ENCODE measurements at places on chromosomes 12 and 14. TPM values are rescaled to one million over a fixed set of nuclear protein-coding genes. Genes with fewer than 3 reads are reported as not detected.
A peak's percentile ranks its signal among the peaks of the same experiment; 100 is the strongest.

INHBE gene
- 181 TPM for total RNA-seq

TMEM229B gene
- total RNA-seq: 2.0 TPM

DNA sequence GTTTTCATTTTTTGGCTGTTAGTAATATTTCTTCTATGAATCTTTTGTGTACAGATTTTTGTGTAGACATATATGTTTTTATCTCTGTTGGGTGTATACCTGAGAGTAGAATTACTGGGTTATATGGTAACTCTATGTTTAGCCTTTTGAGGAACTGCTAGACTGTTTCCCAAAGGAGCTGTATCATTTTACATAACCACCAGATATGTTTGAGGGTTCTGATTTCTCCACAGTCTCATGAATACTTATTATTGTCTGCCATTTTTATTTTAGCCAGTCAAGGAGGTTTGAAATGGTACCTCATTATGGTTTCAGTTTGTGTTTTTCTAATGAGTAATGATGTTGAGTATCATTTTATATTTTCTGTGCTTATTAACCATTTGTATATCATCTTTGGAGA is 1.9 kb downstream of the PCNX4 start:
- no peak for DNase-seq
- no peak overlapping the region for H3K27ac ChIP-seq
- peaks cover 15% of the 10 kb centered on the region for H3K4me1 ChIP-seq
- H3K4me3 ChIP-seq: no peak overlapping the region
- peaks cover 2% of the 10 kb centered on the region for H3K36me3 ChIP-seq

DNA sequence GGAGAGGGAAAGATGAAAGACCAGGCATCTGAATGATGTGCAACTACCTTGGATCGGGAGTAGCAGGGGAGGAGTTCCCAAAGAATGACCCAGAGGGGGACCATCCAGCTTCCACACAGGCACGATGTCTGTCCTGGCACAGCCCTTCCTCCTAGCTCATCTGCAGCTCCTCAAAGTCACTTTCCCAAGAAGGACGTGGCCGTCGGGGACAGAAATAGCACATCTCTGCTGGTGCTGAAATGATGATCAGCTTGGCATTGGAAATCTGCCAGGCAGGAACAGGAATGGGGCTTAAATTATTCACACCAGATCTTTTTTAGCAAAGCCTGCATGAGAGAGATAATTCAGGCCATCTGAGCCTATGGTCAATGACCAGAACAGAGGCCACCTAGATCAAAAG is 41.7 kb downstream of the TSPAN11 start:
- H3K27ac ChIP-seq: no peak overlapping the region
- H3K4me1 ChIP-seq: no peaks in the 10 kb centered on the region
- H3K4me3 ChIP-seq: no peak overlapping the region
- no peaks in the 10 kb centered on the region for H3K36me3 ChIP-seq

GRCh38 chr12:31651893-31652521 is 7.5 kb upstream of the ETFBKMT start:
- no peaks in the 10 kb centered on the region for H3K36me3 ChIP-seq
- H3K4me1 ChIP-seq: peaks cover 2% of the 10 kb centered on the region
- H3K4me3 ChIP-seq: no peak overlapping the region
- no peak for DNase-seq
- H3K27ac ChIP-seq: no peak overlapping the region

- DNase-seq: no peak
- no peak overlapping the region for H3K4me3 ChIP-seq
- H3K4me1 ChIP-seq: peaks cover 24% of the 10 kb centered on the region
- H3K36me3 ChIP-seq: no peaks in the 10 kb centered on the region
- peak overlapping the region; percentile 56 for H3K27ac ChIP-seq
These were observed 33.0 kb downstream of the HIGD1C start for GRCh38 chr12:50985322-50985721.

DNA sequence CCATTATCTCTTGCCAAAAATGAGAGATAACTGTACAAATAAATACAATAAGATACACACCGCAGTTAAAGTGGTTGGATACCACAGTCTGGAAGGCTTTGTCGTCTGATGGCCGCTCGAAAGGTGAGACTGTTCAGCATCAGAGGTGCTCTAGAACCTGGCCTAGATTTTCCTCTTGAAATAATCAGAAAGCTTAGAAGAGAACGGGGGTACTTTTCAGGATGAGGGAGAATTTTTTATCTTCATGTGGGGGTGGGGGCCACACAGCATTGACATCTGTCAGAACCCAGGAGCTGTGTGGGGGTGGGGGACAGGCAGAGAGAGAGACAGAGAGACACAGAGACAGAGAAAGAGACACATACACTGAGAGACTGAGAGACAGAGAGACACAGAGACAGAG is 90.5 kb downstream of the GALNT9 start:
- H3K4me3 ChIP-seq: no peak overlapping the region
- no peak for DNase-seq
- H3K27me3 ChIP-seq: no peaks in the 10 kb centered on the region
- H3K27ac ChIP-seq: no peak overlapping the region
- no peaks in the 10 kb centered on the region for H3K4me1 ChIP-seq
